GM12892 (cell line): ENCODE measurements at places on chromosomes 6 and 20.

DNA sequence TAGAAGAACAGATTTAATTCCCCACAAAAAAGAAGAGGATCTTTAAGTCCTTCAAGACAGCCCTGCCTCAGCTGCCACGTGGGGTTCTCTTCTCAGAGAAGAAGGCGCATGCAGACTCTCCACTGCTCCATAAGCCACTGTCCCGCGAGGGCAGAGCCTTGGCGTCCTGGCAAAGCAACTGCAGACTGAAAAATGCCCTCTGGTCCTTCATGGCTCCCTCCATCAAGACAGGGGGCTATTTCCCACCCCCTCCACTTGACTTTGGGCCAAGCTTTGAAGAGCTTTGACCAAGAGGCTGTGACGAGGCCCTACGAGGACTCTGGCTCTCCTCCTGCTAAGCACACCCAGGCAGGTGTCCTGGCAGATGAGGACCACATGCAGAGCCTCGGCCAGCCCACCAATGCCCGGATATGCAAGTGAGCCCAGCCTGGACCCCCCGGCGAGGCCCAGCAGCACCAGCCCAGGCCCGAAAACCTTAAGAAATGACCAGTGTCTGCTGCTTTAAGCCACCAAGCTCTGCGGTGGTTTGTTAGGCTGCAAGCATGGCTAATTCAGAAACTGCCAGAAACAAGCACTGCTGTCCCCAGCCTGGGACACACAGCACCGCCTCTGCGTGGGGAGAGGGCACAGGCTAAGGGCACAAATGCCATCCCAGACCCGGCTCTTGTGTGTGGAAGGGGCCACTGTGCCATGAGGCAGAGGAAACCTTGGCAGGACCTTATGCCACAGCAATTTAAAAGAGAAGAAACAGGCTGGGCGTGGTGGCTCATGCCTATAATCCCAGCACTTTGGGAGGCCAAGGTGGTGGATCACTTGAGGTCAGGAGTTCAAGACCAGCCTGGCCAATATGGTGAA, 16.1 kb downstream of the GMEB2 start:
- no peak for DNase-seq

DNA sequence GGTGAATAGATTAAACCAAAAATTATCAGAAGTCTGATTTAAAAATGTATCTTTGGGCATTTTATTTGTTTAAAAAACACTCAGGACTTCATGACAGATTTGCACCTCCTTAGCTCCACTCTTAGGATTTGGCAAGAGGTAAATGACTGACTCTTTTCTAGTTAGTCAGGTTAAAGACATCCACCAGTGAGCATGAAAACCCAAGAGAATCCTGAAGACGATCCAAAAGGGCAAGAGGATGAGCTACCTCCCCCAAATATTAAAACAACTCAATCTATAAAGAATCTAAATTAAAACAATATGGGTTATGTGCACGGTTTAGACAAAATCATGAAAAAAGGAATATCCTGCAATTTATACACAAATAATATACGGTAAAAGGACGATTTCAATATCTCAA, 89.4 kb upstream of the OPRM1 start:
- DNase-seq, result no peak

- no peak for DNase-seq
These were observed 39.7 kb downstream of the ZC3H12D start for GRCh38 chr6:149445095-149445466.

DNA sequence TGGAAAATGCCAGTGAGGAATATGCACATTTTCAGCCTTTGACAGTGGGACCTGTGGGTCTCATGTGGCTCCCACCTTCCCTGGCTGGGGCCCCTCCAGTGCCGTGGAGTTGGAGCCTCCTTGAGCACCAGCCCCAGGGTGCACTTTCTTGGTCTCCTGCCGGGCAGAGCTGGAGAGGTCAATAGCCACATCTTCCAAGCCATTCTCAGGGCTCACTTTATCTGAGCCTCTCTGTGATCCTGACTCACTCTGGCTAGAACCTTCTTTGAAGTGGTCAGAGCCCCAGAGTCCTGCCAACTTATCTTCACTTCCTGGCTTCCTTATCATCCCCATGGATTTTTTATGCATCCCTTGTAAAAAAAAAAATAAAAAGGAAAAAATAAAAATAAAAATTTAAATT, 5.7 kb downstream of the VSX1 start:
- no peak for DNase-seq

DNA sequence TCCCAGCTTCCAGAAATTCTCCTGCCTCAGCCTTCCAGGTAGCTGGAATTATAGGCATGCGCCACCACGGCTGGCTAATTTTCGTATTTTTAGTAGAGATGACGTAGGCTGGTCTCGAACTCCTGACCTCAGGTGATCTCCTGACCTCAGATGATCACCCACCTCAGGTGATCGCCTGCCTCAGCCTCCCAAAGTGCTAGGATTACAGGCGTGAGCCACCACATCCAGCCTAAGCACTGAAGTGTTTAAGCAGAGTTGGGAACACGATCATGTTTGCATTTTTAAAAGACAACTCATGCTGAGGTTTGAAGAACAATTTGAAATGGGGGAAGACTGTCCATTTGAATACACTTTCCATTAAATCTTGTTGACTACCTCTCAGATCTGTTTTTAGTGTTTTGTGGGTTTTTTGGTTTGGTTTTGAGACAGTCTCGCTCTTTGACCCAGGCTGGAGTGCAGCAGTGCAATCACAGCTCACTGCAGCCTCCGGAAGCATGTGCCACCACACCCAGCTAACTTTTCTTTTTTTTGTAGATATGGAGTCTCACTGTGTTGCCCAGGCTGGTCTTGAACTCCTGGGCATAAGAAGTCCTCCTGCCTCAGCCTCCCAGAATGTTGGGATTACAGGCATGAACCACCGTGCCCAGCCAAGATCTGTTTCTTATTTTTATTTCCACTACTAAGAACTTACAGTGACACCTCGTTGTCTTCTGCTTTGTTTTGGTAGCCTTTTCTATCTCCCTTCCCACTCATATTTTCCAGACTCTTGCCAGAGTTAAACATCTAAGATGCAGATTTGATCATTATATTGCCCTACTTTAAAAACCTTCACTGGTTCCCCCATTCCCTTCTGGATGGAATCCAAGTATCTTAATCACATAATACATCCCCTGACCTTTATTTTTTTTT, 5.5 kb downstream of the CASP8AP2 start:
- DNase-seq, result no peak

DNA sequence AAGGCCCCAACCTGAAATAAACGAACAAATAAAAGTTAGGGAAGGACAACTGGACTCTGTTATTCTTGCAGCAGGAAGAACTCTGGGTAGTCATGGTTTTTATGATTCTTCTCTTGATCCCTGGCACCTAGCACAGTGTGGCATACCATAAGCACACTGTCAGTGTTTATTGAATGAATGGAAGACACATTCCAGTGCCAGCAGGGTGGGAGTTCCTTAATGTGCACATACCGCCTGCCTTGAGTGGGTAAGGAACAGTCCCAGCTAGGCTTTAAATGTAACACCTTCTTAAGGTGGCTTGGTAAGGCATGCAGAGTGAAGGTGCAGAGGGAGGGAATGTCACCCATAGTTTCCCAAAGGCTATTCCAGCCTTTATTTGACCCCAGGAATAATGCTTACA, 162.9 kb upstream of the CEP162 start:
- DNase-seq, result no peak

GRCh38 chr6:733431-734219, 40.7 kb upstream of the EXOC2 start:
- DNase-seq, result no peak

DNA sequence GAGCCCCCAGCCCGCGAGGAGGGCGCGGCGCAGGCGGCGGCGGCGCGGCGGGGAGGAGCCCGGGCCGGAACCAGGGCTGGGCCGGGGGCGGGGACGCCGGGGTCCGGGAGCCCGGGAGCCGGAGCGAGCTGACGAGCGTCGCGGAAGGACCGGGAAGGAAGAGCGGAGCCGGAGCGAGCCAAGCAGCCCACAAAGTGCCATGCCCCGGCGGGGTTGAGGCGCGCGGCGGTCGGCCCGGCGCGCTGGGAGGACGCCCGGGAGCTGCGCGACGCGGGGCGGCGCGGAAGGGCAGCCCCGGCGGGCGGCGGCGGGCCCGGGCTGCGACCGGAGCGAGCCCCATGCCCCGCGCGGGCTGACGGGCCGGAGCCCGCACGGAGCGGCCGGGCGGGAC, 289 bp downstream of the FOXP4 start:
- DNase-seq, result no peak

DNA sequence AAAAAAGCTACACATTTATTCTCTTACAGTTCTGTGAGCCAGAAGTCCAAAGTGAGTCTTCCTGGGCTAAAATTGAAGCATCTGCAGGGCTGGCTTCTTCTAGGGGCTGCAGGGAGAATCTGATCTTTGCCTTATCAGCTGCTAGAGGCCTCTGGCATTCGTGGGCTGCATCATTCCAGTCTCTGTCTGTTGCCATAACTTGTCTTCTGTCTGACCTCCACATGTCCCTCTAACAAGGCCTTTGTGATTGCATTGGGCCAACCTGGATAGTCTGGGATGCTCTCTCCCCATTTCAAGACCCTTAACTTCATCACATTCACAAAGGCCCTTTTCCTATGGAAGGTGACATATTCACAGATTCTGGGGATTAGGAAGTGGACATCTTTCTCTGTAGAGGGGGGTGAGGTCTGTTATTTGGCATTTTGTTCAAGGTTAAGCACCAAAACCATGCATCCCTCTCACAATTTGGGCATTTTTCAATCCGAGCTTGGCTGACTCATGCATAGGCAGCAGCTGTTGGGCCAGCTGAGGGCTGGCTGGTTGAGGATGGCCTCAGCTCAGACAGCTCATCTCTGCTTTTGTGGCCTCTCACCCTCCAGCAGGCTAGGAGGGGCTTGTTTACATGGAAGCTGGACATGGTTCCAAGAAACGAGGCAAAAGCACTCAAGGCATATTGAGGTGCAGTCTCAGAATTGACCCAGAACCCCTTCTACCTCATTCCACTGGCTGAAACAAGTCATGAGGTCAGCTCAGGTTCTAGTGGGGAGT, 116.1 kb upstream of the NXT1 start:
- no peak for DNase-seq

- no peak for DNase-seq
These were observed 25.2 kb downstream of the DLL1 start for GRCh38 chr6:170265655-170266054.

GRCh38 chr6:85460921-85461797, 11.3 kb downstream of the NT5E start:
- DNase-seq, result no peak

DNA sequence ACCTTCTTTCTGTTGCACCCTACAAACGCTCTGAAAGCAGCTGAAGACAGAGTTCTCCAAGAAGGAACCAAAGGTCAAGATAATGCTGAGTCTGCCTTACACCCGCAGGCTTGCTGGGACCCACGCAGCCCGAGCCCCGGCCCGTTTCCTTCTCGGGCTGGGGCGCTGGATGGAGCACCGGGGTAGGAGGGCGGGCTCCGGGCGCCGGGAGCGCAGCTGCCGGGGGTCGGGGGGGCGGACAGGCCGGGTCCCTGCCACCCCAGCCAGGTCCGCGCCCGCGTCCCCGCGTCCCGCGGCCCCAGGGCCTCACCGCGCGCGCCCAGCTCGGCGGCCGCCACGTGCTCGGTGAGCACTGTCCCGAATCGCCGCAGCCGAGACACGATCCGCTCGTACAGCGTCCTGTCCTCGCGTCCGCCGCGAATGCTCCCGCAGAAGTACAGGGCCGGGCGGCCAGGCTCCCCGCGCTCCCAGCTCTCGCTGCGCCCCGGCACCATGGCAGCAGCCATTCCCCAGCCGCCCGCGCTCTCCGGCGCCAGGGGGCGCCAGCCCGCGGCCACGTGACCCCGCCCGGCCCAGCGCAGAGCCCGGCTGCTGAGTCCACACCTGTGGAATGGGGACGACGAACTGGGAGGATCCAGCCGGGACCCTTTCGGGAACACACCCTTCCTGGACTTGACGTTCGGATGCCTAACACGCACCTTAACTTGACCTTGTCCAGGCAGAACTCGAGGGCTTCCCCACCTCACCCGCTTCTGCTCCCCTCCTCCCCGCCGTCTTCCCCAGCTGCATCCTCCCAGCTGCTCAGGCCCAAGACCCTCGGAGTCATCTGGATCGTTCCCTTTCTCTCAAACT, at the start of gene DNPH1:
DNPH1 (minus strand) TSS at position 531 of the 852 bp plus-strand sequence; CDS start at position 506, 25 bp downstream.
- DNase-seq, result peak; percentile 81

- DNase-seq, result no peak
These were observed 69.2 kb downstream of the MRPL14 start for GRCh38 chr6:44057931-44058616.

DNA sequence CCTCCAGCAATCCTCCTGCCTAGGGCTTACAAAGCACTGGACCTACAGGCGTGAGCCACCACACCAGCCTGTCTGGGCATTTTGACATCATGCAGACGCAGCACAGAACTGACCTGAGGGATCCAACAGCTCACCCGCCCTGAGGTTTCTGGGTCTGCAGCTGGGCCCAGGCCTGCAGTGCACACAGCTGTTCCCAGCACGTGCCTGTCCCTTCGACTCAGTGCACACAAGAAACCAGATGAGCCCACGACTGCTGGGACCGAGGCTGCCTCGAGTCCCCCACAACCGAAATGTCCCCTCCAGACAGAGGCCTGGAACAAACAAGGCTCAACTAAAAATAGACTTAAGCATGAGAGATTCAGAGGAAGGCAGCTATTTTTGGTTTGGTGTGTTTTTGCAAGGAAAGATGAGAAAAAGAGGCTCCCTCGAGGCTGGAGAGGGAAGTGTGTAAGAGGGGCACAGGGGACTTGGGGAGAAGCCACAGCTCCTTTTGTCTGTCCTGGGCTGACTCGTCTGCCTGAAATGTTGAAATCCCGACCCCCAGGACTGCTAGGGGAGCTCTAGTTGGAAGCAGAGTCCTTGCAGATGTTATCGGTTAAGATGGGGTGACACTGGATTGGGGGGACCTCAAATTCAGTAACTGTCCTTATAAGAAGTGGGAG, 66.3 kb downstream of the YTHDF1 start:
- DNase-seq, result no peak

DNA sequence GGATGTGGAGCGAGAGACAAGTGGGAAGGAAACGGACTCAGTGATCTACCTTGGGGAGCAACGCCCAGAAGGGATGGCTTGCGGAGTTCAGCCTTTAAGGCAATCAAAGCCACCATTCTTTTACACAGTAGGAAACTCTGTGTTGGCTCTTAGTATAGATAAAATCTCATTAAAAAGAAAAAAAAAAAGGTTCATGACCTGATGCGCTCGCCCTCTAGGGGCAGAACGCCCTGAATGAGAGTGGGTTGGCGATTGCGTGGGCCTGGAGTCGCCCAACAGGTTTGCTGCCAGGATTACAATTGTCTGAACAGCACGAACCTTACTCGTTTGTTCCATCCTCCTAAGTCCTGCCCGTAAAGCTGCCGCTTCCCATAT, 1.2 kb downstream of the TPD52L1 start:
- DNase-seq, result no peak

- no peak for DNase-seq
These were observed 488.3 kb downstream of the CDKAL1 start for GRCh38 chr6:21022343-21023107.

GRCh38 chr6:15026832-15027231, 219.0 kb upstream of the JARID2 start:
- no peak for DNase-seq

DNA sequence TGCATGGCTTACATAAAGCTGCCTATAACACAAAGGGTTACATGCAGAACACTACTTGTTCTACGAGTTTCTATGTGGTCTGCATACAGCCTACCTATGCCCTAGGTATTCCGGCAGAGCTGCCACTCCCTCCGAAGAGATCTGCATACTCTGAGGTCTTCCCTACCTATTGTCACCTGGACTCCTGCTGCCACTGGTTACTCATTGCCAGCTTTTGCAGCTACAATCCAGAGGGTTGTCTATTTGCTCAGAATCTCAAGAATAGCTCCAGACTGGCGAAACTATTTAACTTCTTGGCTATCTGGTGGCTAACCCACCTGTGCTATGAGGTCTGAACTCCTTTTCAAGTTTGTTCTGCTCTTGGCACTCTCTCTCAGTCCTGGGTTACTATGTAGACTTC, 323.3 kb downstream of the BMP2 start:
- no peak for DNase-seq

- no peak for DNase-seq
These were observed 162.9 kb downstream of the C6orf118 start for GRCh38 chr6:165146456-165146855.
